ENCODE measurements at places on chromosomes 5 and 9.

- no peak for DNase-seq
These were observed 6.1 kb downstream of the PRRX2 start for GRCh38 chr9:129671519-129671918.

DNA sequence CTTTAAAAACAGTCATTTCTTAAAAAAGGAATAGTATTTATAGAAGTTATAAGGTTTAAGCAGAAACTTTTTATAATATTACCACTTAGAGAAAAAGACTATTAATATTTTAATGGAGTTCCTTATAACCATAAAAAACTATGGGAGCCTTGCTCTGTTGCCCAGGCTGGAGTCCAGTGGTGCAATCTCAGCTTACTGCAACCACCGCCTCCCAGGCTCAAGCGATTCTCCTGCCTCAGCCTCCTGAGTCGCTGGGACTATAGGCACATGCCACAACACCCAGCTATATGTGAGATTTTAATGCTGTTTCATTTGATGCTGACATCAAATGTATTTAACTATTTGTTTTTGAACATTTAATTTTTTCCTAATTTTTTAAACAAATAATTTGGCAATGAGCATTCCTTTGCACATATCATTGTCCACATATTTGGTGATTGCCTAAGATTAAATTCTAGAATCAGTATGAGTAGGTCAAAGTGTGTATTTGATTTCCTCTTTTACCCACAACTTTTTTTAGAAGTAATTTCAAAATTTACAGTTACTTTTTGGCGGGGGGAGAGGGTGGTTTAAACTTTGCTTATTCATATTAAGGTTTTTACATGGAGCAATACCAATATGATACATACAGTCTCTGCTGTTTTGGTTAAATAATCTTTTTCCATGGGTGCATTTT lies 235.5 kb downstream of the ARHGEF28 start:
- DNase-seq = no peak

- no peak for DNase-seq
These were observed 17.4 kb downstream of the SH3PXD2B start for GRCh38 chr5:172436879-172437369.

- DNase-seq = no peak
These were observed 722.8 kb upstream of the GRAMD2B start for GRCh38 chr5:125700380-125700861.

GRCh38 chr5:175772747-175773533 lies 98.4 kb upstream of the CPLX2 start:
- DNase-seq = no peak

DNA sequence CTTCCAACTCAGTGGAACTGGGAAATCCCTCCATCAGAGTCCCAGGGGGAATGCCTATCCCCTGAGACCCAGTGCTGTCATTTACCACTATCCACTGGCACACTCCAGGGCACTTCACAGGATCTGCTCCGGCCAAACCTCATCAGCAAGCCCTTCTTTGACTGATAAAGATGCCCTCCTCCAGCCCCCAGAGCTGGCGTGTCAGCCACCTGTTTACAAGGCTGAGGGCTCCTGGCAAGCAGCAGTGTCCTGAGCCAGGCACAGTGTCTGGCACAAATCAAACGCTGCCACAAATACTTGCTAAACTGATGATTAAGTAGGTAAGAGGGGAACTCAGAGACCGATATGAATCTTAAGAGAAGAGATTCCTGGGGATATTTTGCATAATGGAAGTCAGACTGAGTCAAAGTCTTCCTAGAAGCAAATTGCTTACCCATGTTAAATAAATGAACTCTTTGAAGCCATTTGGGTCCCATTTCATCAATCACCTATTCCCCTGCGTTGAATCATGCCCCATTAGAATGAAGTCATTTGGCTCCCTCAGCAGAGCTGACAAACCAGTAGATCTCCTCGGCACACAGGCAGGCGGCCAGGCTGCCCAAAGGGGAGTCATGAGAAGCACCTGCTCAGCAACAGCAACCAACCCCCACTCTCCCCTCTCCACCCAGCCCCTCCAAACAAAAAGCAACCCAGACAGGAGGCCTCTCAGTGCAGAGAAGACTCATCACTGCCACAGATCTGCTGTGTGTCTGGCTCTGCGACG lies 97.4 kb downstream of the CDK5RAP2 start:
- no peak for DNase-seq

DNA sequence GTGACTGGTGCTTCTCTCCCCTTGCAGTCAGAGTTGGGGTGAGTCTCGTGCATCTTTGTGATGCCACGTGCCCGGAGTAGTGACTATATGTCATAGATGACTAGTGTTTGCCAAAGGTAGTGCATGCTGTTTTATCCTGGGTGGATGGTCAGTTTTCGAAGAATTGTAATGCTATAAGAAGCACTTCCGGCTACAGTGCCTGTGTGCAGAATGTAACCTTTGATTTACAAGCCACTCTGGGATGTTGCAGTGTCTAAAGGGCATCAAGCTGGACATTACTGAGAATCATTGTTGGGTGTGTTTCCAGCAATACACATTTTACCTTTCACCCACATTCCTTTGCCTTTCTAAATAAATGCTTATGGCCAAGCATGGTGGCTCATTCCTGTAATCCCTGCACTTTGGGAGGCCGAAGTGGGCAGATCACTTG lies 16.7 kb downstream of the MVB12B start:
- DNase-seq = no peak

DNA sequence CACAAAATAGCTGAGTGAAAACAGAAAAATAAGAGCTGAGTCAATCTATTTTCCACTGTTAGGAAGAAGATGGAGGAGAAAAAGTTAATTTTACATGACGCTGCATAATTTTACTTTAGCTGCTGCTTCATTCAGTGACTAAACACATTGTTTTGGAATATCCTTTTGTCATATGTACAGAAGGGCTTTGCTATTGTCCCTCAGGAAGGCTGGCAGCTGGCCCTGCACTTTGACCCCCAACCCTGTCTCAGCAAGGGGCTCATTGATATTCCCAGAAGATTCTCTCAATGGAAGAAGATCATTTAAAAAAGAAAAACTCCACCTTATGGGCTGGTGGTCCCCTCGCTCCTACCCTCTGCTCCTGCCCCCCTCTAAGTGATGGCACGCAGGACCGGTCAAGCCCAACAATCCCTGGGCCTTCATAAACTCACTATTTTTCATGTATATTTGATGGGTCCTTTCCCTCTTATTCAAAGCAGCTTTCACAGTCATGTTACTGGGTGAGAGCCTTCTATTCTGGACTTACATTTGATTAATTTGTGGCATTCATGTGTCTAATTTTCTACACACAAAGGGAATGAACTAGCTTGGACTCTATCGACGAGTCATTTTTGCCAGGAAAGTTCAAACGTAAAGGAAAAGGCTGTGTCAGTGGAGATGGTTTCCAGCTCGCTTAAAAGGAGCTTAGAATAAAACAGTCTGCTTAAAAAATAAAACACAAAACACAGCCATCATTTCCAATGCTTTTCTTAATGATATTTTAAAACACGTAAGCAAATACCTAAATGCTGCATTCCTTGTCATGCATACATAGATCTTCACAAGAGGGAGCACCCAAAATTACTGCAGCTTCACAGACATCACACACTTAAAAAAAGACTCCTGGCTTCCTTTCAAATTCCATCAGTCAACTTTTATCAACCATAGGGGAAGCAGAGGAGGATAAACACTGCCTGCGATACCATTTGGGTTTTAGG lies 104.7 kb downstream of the EFNA5 start:
- DNase-seq = no peak

- DNase-seq = no peak
These were observed 50.3 kb downstream of the ZNF462 start for GRCh38 chr9:106913276-106913675.

DNA sequence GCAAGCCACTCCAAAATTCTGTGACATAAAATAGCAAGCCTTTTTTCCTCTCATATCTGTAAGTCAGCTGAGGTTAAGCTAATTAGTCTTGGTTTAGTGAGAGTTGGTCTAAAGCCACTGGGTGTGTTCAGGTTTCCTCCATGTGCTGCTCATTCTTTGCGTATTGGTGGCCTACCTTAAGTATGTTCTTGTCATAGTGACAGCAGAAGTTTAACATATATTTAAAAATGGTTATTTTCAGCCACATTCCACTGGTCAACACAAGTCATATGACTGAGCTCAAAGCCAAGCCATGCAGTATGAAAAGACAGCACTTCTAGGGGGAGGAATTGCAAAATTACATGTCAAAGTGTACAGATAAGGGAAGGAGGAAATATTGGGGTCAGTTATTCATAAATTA lies 100.5 kb upstream of the FGF10 start:
- no peak for DNase-seq

GRCh38 chr5:118371973-118372831 lies 616.1 kb downstream of the DTWD2 start:
- DNase-seq = no peak

DNA sequence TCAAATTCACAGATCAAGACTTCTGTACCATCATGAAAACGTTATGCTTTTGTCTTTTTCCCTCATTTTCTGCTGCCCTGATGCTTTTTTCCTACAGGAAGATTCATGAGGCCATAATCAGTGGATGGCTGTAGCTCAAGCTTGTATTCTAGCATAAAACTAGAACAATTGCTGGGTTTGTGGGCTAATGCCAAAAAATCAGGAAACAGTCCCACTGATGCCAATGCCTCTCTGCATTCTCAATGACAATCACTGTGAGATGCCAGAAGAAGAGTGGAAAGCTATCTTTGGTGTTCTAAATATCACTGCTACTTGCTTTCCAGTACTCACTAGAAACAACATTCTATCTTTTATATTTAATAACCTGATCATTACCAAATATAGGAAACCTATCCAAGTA lies 33.3 kb upstream of the FAM170A start:
- DNase-seq = no peak

- DNase-seq = no peak
These were observed 9.2 kb upstream of the TAF1L start for GRCh38 chr9:32644698-32645097.

- no peak for DNase-seq
These were observed 76.5 kb downstream of the SH3PXD2B start for GRCh38 chr5:172377856-172378255.

DNA sequence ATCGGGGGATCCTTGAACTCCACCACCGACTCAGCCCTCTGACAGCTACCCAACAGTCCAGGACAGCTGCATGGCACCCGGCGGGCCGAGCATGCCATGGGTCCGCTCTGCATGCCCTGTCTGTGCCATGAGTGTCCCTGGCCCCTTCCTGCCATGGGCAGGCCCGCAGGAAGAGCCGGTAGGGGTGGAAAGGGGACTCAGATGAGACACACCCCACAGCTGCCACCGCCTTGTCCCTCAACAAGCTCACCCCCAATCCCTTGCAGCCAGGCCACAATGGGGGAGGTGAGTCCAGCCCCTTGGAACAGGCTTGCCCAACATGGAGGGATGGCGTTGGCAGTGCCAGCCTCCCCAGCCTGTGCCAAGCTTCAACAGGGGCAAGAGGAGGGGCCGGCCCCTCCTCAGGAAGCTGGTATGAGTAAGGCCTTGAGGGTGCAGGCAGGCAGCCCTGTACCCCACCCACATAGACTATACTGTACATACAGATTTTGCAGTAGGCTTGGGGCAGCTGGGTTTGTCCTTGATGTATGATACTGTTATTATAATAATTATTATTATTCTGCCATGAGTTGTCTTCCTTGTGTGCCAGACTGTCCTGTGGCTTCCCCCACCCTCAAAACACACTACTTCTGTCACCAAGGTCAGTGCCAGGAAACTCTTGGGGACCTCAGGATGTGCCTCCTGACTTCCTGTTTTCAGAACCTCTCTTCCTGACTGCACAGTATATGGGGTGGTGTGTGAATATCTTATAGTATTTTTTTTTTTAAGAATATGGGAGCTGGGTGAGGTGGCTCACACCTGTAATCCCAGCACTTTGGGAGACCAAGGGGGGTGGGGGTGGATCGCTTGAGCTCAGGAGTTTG lies 12.0 kb upstream of the SLC34A1 start:
- no peak for DNase-seq

- peak; percentile 63 for DNase-seq
These were observed 16.0 kb downstream of the SLC22A5 start for GRCh38 chr5:132385326-132386105.

GRCh38 chr5:129460936-129461710 lies 1.0 kb downstream of the ADAMTS19 start:
- no peak for DNase-seq

GRCh38 chr5:116402235-116402634 lies 172.4 kb downstream of the SEMA6A start:
- DNase-seq = no peak

DNA sequence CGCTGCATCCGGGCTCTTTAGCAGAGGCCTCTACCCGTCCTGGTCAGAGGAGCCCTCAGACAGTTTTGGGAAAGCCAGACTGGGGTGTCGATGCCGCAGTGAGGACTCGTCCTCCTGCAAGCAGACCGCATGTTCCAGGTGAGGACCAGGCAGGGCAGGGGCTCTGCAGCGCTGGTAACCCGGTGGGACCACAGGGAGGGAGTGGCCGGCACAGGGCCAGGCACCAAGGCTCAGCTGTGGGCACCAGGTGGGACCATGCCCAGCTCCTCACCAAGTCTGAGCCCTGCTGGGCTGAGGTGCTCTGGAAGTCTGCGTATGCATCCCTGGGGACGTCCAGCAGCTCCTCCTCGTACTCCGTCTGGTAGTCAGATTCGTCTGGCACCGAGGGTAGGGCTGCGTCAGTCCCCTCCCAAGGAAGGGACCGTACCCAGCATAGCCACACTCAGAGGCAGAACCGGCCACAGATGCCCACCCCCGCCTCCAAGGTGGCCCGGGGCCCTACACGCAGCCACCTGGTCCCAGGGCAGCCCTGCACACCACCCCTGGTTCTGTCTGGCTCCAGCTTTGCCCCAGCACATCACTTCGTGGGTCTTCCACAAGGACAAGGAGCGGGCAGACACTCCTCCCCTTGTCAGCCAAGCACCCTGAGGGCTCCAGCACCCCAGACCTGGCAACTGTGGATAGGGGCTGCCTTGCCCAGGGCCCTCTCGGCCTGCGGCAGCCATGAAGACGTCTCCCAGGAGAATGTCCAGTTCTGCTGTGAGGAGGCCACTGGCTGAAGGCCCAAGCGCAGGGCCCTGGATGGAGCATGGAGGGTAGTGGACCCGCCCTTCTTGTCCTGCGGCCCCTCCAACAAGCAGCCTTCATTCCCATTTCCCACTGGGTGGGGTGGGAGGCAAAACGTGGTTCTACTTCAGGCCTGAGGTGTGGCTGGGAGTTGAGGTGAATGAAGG lies 1.5 kb upstream of the NSMF start:
- DNase-seq = no peak

DNA sequence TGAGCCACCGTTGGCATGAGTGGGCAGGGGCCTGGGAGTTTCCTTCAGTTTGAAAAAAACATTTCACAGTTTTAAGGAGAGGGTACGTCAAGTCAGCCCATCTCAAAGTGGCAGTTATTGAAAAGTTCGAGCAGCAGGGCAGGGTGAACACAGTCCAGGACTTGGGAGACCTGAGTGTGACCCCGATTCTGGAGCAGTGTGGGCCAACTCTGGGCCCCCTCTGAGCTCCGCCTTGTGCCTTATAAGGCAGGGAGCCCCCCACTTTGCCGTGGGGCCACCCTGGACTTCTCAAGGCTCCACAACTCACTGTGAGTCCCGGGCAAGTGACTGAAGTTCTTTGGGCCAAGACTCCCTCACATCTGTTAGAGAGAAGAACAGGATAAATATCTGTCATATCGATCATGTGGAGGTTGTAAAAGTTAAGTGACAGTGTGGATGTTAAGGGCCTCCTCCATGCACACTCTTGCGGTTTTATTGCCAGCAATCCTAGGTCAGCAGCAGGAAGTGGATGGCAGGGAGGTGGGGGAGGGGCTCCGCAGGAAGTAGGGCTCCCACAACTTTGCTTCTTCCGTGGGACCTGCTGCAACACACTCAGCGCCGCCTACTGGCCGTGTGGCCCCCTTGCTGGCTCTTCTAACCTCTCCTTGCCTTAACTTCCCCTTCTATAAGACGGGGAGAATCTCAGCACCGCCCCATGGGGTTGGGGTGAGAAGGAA lies 38.4 kb downstream of the HRH2 start:
- peak; percentile 67 for DNase-seq
